ENCODE measurements at places on chromosomes 4 and X.
A peak's percentile ranks its signal among the peaks of the same experiment; 100 is the strongest.

DNA sequence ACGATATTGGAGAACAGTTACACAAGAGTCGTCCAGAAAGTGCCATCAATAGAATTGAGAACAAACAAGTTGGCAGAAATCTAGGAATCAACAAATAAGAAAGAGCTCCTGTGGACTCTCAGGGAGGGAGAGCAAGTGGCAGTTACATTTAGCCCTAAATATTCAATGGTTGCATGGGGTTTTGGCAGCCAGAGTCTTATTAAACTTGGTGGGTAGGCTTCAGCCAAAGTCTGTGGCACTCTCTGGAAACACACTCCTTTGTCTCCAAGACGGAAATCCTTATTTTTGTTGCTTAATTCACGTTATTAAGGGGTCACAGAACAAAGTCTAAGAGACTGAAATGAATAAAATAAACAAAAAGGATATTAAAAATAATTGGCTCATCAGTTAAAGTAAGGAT is 742.2 kb upstream of the ATOH1 start:
- no peak for DNase-seq

- peak; percentile 83 for DNase-seq
These were observed 138.8 kb upstream of the BANK1 start for GRCh38 chr4:101651778-101652177.

GRCh38 chr4:151676301-151676700 is 84.5 kb downstream of the GATB start:
- no peak for DNase-seq

DNA sequence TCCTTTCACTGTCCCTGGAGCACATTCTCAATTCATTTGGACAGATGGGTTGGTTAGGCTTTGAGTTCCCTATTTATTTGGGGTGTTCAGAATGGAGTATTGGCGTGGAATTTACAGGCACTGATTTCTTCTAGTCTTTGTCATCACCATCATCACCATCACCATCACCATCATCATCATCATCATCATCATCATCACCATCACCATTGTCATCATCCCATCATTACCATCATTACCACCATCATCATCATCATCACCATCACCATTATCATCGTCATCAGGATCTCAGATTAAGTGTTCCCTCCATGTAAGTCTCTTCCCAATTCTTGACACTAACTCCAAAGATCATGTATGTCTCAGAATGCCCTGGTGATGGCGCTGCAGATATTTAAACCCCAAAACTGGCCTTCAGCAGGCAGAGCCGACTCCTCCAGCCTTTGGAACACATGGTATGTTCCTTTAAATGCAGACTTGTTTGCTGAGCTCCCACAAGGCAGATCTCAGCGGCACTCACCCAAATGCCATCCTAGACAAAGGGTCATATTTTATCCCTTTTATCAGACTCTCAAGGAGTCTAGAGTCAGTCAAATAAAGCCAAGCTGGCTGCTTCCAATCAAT is 19.8 kb upstream of the FAM9A start:
- peak; percentile 68 for DNase-seq

DNA sequence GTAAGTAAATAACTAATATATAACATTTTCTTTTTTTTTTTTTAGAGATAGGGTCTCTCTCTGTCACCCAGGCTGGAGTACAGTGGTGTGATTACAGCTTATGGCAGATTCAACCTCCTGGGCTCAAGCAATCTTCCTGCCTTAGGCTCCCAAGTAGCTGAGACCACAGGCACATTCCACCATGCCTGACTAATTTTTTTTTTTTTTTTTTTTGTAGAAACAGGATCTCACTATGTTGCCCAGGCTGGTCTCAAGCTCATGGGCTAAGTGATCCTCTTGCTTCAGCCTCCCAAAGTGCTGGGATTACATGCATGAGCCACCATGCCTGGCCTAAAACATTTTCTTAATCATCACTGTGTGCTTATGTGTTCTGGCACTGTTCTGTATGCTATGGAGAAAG is 32.8 kb downstream of the MGARP start:
- DNase-seq = no peak

- DNase-seq = peak; percentile 18
These were observed 132.3 kb downstream of the CBR4 start for GRCh38 chr4:168877511-168878491.

DNA sequence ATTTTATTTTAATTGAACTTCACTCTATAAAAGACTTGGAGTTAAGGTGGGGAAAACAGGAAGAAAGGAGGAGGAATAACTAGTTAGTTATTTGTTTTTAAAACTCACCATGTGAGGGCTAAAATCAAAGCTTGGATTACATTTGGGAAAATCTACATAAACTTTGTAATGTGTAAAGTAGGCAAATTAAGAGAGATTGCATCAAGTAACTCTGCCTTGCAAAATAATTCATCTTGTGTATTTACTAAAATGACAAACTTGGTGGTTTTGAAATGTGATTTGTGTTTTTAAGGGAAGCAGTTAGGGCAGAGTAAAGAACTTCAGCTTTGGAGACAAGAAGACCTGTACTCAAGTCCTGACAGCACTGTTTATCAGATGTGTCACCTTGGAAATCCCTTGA is 43.3 kb upstream of the RASSF6 start:
- no peak for DNase-seq

DNA sequence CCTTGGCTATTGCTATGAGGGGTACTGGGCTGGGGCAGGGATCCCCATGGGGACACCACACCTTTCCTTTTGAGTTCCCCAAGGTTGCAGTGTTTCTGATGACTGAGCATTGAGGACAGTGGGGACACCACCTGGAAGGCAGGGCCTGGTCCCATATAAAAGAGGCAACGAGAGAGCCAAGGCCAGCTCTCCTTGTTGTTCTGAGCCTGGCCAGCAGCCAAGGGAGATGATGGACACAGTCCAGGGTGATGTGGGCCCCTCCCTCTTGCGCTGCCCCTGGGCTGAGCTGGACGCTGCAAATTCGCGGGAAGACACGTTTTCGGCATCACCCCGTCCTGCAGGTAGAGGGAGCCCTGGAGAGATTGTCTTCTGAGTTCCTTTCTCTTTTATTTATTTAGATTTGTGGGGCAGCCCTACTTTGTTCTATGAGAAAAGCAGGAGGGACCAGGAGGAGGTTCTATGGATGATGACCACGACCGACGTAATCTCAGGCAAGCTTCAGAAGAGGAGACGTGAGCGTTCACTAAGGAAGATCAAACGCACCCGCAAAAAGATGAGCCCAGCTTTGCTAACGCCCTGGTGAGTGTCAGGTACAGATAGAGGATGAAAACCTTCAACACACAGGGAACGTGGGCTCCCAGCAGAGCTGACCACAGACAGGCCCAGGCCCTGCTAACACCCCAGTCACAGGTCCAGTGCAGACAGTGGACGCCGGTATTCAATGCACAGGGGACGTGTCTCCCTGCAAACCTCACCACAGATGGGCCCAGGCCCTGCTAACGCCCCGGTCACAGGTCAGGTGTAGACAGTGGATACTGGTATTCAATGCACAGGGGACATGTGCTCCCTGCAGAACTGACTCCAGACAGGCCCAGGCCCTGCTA is 97.4 kb downstream of the SHOX start:
- no peak for DNase-seq

- no peak for DNase-seq
These were observed at the start of gene TMEM150C for GRCh38 chr4:82561786-82562563. Gene TMEM150C, minus strand, starts transcription at chr4:82561988. Its CDS starts 57,331 bp downstream, at chr4:82504657.

DNA sequence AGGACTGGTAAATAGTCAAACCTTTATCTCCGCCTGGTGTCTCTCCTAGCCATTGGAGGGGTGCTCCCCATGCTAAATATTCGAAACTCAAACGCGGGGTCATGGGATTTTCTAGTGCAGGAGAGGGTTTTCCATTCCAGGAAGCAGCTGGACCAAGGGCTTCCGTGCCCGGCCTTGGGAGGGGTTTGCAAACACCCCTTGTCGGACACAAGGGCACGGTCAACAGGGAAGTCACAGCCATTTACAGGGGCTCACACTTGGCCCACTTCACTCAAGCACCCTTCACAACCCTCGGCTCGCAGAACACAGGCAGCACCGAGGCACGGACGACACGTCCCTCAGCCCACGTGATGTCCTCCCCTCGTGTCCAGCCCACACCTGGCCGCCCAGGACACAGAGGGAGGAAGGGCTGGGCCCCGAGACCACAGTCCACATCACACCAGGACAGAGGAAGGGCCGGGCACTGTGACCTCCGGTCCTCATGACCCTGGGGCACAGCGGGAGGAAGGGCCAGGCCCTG is 10.3 kb upstream of the PLCXD1 start:
- DNase-seq = no peak

GRCh38 chr4:42280327-42281095 is 116.8 kb upstream of the SHISA3 start:
- peak; percentile 10 for DNase-seq

DNA sequence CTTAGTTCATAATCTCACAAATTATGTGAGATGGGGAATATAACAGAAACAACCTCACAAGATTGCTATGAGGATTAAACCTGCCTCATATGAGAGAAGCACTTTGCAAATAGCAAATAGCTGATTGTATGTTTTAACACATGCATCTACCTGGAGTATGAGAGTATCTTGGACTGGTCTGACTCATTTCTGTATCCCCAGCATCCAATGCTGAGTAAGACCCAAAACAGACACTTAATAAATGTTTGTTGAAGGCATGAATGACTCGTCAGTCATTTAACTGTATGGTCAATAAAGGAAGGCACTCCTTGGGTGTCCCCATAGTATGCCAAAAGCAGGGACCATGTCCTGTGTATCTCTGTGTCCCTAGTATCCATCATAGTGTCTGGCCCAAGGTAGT is 350.9 kb upstream of the F9 start:
- no peak for DNase-seq

DNA sequence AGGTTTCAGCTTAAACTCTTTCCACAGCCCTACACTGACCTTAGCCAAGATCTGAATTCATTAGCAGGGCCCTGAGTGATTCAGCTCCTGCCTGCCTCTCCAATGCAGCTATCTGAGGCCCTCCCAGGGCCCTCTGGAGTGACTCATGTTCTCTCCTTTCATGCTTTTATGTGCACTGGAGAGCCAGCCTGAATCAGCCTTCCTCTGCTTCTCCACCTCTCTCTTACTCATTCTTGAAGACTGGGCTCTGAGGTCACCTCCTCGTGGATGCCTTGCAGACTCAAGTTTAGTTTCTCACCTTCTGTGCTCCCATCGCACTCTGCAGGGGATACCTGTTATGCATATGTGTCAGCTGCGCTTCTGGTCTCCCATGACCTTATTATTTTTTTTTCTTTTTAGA is 3.1 kb upstream of the OCIAD2 start:
- no peak for DNase-seq

- DNase-seq = no peak
These were observed 916 bp upstream of the POU4F2 start for GRCh38 chr4:146637621-146638332.

GRCh38 chrX:137040113-137040794 is 6.5 kb upstream of the GPR101 start:
- no peak for DNase-seq

DNA sequence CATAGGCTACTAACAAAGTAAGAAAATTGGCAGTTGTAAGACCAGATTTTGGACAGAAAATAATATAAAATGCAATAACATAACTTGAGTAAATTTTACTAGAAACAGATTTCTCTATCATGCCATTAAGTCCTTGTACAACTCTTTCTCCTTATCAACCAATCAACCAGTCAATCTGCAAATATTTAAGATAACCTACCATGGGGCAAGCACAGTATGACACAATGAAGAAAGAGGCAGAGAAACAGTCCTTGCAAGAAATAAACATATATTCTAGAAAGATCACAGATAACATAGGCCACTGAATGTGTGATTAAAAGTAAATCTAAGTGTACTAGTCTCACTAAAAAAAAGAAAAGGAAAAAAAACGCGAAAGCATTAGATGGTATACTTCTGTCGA is 194.8 kb downstream of the PPP3CA start:
- DNase-seq = no peak

DNA sequence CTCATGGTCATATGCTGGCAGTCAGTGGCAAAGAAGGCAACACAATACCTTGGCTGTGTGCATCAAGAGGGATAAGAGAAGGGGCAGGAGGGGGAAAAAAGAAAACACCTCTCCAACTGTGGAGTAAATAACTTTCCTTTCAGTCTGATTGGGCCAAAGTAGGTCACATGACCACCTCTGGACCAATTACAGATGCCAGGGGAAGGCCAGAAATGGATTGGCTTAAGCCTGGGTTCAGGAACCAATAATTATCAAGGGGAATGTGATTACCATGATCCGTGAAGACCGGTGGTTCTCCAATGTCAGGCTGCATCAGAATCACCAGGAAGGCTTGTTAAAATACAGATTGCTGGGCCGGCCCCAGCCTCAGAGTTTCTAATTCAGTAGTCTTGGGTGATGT is 7.4 kb upstream of the ADGRG2 start:
- no peak for DNase-seq

DNA sequence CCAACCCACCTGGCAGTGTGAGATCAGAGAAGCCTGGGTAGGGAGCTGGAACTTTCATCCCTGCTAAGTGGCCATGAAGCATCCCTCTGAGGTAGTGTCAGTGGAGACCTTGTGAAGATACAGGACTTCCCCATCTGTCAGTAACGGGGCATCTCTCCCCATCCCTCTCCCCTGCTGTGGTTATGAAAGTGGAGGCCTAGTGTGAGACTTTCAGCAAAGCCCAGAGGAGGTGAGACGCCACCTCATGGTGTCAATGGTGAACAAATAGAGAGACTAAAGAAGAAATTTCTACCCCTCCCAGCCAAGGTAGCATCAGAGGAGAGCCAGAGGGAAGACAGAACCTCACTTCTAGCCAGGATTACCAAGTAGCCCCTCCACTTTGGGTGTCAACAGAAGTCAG is 150.2 kb downstream of the VEGFC start:
- DNase-seq = no peak

- no peak for DNase-seq
These were observed 137.5 kb downstream of the RASL11B start for GRCh38 chr4:52999626-53000025.

DNA sequence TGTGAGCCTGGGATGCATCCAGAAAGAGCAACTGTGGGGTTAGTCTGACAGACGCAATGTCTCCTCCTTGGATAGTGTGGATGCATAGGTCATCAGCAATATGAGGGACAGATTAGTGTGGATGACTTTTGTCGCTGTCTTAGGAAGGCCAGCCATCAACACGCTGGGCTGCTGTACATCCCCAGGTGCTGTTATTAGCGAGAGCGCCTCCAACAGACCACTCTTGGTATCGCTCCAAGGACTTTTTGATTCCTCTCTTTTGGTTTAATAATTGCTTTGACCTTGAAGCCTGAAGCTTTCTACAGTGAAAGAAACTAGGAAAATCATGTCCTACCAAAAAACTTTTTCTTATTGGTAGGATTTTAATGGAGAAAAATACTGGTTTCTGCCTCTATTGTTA is 76.7 kb downstream of the TMEM131L start:
- no peak for DNase-seq

DNA sequence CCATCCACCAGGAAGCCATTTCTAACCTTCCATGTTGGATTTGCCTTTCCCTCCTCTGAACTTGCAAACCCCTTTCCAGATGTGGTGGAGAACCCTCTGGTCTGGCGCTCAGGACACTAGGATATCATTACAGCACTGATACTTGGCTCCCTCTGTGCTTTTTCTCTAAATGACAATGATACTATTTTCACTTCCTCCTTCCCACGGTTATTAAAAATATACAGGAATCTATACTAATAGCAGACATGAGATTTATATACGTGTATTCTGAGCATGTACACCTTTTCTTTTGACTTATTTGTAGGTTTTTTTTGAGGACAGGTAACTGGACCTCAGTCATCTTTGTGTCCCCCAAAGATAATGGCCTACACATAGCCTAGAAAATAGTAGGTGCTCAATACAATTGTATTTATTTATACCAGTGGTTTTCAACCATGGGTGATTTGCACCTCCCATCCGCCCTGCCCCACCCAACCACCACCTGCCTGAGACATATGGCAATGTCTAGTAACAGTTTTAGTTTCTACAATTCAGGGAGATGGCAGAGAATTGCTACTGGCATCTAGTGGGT is 60.4 kb upstream of the PLAC8 start:
- DNase-seq = no peak
